Right forelimb (tissue), 1 donor: ENCODE measurements at places on chromosomes 6 and 20.

GRCh38 chr6:83313882-83314281 lies 117.0 kb downstream of the ME1 start:
- DNase-seq = no peak

GRCh38 chr6:85866370-85866730 lies 223.7 kb upstream of the SYNCRIP start:
- DNase-seq = no peak

- DNase-seq = no peak
Observed at GRCh38 chr20:4490606-4491280, 231.0 kb upstream of the PRND start.

GRCh38 chr6:26304797-26305640 lies 60.0 kb upstream of the BTN3A2 start:
- DNase-seq = peak; percentile 77

GRCh38 chr6:137894779-137895385 lies 27.8 kb downstream of the TNFAIP3 start:
- no peak for DNase-seq

DNA sequence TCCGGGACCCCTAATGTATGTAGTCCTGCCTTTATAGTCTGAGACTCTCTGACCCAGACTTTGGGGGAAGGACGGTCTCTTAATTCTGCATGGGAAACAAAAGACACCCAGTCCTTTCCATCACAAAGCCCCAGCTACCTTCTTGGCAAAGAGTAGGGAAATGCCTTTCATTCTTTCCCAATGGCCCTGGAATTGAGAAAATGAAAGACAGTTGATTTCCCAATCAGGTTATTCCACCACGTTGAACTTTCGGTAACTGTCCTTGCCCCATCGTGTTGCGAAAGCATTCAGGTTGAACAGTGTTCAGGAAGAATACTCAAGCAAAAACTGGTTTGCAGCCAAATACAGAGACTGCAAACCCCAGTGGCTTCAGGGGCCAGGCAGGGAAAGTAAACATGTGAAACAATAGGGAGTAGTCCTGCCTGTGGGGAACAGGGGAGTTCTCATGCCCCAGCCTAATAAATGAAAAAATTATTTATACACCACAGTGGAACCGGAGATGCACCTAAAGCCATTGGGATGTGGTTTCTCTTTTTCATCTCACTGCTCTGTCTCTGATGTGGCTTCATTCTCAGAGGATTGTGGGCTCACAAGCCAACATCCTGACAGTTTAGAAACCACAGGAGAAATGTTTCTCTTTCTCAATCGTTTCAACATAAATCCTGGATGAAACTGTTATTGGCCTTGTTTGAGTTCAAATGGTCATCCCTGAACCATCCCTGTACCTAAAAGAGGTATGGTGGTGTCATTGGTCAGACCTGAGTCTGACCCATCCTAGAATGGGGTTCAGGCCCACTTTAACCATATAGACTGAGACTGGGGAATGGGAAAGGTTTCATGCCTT lies 44.2 kb upstream of the SLC9A8 start:
- DNase-seq = no peak

GRCh38 chr6:137705160-137706082 lies 161.6 kb upstream of the TNFAIP3 start:
- DNase-seq = peak; percentile 73

- no peak for DNase-seq
Observed at GRCh38 chr6:42224222-42225028, 6.8 kb upstream of the MRPS10 start.

DNA sequence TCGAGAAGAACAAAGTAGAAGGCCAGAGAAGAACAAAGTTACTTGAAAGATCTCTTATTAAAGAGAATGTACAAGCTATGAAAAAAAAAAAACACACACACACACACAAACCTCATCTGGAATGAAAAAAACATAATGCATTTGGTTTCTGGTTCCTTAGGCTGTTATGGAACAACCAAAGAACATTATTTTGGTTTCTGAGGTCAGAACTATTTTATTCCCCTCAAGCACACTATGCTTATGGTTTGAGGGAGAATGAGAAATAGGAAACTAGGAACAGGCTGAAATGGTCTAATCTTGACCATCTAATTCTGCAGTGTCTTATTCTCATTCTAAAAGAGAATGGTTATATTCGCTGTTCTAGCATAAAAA lies 8.8 kb downstream of the PRDM1 start:
- no peak for DNase-seq

DNA sequence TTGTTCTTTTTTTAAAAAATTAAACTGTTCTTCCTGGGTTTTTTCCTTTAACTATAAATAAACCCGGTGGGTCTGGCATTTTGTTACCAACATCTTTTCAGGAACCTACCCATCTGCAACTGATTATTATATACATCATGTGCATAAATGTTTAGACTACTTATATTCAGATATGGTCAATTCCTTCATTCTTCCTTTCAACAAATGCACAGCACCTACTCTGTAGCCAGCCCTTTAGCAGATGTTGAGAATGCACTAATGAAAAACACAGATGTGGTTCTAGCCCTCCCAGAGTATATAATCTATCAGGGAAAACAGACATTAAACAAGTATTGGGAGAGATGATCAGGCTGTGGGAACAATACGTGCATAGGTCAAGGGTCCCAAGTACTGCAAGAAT lies 237.1 kb downstream of the UST start:
- DNase-seq = no peak

DNA sequence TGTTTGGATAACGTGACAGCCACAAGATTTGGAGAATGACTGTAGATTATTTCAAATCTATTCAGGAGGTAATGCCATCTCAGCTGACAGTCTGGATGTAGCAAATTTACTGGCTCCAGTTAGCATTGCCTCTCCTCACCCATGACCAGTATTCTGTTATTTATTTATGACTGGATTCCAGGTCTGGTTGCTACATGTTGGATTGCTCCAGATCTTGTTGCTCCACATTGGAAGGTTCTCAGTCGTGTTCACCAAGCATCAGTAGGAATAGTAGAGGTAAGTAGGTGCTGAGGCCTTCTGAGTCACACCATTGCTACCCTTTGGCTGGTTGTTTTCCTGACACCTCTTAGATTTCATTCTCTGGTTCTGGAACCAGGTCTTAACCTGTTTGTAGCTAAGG lies 69.5 kb upstream of the ELOVL5 start:
- DNase-seq = no peak

DNA sequence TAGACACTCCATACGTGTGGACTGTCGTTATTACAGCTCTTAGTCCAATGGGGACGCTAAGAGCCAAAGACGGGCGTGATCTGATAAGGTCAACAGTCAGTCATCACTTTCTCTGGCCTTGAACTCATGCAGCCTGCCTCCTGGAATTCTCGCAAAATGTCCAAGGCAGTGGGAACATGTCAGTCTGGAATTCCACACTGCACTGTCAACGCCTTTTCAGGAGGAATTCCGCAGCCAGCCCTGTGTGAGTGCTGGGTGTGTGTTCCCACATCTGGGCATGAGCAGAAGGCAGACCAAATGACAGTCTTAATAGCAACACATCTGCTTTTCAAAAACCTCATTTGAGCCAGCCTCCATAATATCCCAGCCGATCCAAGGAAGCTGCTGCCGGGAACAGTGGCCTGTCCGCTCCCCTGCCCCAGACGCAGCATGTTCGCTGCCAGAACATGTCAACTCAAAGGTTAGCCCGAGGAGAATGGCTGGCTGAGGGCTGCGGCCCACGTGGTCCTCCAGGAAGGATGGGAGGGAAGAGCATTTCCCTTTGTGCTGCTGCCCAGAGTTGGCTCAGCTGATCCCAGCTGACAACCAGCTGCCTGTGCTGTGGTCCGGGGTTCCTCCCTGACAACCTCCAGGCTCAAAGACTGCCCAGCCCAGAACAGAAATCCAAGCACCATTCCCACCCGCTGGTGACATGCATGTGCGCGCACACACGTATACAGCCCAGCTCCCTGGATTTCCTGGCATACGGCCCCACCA lies 103.1 kb downstream of the SULF2 start:
- DNase-seq = peak; percentile 78

- DNase-seq = peak; percentile 48
Observed at GRCh38 chr6:169959136-169960002, 207.9 kb downstream of the ERMARD start.

DNA sequence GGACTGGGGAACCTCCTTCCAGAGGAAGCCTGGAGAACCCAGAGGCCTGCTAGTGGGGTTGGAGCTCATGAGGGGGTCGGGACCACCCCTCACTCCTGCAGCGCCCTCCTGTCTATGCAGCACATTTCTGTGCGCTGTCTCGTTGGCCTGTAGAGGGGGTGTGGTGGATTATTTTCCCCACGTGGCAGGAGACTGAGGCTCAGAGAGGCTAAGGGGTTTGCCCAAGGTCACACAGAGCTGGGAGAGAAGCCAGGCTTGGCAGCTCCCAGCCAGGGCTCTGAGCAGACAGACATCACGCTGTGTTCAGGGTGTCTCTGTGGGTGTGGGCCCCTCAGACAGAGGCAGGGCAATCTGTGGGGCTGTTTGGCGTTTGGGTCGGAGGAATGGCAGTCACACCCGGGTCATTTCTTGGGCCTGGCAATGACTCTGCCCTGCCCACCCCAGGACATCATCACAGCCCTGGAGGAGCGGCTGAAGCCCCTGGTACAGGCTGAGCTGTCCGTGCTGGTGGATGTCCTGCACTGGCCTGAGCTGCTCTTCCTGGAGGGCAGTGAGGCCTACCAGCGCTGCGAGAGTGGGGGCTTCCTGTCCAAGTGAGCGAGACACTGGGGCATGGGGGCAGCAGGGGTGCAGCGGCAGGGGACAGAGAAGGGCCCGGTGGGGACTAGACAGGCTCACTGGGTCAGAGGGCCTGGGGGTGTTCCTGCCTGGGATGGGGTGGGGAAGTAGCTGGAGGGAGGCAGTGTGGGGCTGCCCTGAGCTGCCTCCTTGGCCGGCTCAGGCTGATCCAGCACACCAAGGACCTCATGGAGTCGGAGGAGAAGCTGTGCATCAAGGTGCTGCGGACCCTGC lies 27.7 kb downstream of the UQCC2 start:
- no peak for DNase-seq

DNA sequence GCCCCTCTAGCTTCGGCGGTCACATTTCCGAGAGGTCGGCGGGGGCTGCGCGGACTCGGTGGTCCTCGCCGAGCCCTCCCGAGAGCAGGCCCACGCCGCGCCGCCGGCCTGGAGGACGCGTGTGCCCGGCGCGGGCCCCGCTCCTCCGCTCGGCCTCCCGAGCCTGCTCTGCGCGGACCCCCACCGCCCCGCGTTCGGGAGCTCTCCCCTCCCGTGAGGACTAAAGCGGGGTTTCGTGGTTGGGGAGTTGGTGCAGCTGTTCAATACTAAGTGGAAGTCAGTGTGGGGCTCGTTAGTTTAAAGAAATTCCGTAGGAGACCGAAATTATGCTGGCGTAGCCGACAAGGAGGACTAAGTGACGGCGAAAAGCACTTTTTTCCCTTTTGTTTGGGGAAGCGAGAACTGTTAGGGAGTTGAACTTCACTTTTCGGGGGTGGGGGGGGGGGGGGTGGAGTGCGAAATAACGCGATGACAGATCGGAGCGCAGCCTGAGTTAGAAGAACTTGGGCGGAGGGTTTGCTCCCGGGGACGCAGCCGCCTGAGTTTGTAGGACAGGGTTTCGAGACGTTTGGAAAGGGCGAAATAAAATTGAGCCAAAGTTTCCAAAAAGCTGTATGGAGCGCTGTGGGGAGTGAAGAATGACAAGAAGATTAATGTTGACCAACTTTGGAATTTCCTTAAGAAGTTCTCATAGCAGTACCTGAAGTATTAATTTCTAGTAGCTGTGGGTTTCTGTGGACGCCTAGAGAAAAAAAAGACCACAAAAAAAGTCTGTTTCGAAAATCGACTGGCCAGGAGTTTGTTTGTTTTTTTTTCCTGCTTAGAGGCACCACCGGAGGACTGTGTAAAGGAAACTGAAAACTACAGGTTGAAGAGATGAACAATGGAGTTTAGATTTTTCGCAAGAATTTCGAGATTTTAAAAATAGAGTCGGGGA lies 1.4 kb downstream of the QKI start:
- DNase-seq = peak; percentile 82

DNA sequence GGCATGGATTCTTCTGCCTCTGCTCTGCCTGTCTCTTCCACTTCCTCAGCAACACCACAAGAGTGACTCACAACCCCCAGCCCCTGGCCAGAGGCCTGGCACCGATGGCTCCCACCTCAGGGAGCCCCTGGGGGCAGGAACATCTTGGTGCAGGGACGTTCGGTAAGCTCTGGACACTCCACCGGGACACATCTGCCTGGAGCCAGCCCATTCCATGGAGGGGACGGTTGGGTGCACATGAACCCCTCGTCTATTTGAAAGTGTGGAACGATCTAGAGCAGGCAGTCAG lies 246.5 kb downstream of the ERMARD start:
- DNase-seq = no peak

DNA sequence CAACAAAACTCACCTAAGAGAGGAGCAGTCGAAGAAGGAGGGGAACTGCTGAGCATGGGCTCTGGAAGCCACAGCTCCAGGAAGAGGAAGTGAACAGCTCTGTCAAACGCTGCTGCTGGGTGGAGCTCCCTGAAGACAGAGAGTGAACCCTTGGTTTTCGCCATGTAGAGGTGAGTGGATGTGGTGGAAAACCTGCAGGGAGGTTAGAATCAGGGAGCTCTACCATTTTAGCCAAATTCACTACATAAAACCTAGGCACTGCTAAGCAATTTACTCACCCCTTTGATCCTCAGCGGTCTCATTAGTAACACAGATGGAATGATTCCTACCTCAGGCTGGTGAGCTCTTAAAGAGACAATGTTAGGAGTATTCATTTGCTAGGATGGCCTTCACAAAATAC lies 19.4 kb upstream of the TFAP2A start:
- no peak for DNase-seq
